ENCODE measurements at places on chromosomes 7 and 10.

- DNase-seq = no peak
These were observed 95.0 kb downstream of the DGKB start for GRCh38 chr7:14807507-14807906.

DNA sequence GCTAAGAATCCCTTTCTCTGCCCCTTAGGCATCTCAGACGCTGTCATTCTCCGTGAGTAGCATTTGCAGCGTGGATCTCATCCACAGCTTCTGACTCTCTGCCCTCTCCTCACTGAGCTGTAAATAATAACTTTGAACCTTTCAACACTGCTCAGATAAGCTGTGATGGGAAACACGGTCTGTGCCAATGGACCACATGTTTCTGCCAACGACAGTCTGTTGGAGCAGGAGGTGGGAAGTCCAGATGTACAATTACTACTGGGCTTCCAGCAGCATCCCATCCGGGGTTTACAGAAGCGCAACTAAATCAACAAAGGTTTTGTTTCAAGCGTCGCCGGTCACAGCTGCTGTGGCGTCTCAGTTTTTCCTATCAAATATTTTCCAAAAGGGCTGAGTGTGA lies 1110.6 kb downstream of the TYW1 start:
- no peak for DNase-seq

DNA sequence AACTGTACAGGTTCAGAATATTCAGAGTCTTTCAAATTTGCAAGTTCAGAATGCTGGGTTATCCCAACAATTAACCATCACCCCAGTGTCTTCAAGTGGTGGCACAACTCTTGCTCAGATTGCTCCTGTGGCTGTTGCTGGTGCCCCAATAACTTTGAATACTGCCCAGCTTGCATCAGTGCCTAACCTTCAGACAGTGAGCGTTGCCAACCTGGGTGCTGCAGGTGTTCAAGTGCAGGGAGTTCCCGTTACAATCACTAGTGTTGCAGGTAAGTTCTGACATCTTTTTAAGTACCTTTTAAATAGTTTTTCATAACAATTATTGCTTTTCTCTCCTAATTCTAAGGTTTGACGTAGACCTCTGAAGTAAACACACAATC lies 2.7 kb downstream of the SP4 start:
- DNase-seq = no peak

DNA sequence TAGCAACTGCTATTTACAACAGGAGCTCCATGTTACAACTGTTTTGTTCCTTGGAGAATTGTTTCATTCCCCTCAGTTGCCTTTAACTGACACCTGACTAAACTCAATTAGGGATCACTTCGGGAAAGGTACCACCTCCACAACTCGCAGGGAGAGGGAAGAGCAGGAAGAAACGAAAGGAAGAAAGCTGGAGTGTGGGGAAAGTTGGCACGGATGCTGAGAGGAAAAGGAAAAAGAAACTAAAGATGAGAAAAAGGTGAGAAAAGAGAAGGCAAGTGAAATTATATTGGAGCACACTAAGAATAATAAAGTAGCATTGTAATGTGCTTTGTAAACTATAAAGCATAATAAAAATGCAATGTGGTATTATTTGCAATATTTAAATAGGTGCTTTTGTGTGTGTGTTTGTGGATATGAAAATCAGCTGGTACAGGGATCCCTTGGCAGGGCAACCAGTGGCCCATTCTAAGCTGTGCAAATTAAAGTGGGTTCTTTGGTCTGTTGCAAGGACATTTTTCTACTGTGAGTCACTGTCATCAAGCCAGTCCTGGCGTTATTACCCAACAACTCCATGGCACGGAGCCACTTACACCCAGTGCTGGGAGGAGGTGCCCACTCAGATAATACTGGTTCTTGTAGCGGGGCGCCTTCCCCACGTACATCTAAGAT lies 45.9 kb downstream of the HIPK2 start:
- DNase-seq = peak; percentile 53

DNA sequence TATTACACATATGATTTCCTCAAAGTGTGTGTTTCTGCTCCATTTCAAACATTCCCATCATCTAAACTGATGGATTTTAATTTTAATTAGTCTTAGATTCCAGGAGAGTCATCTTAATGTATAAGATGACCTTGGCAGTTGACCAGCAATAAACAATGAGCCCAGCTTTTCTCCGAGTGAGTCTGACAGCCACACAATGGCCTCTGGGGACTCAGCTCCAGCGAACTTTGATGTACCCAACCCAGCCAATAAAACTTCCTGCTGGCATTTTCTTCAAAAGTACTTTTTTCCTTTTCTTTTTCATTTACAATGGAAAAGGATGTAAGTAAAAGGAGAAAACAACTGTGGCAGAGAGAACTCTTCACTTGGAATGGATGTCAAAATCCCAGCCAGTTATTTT lies 139.1 kb upstream of the CTBP2 start:
- DNase-seq = no peak

DNA sequence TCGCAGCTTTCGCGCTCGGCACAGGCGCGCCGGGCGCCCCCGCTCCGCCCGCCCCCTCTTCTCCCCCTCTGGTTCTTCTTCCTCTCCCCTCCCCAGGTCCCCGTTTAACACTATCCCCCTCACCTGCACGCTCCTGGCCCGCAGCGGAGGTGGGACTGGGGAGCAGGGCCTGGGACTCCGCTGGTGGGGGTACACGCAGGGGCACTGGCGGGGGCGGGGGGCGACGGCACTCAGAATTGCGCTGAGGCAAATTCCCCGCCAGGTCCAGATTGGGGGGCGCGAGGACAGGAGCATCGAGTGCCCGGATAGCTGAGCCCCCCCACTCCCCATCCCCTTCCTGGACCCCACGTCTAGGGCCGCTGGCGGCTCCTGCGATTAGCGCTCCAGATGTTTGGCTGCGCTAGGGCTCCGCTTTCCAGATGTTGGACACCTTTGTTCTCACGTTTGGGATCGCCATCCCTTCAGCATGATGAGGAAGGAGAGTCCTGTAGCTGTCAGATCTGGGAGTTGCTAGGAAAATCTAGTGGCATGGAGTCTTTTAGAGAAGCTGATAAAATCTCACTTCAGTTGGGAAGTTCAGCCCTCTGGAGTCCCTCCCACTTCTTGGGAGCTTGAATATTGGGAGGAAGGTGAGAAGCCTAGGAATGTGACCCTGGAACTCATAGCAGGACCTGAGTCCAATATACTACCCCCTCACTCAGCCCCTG lies 31.4 kb upstream of the PAX2 start:
- no peak for DNase-seq

DNA sequence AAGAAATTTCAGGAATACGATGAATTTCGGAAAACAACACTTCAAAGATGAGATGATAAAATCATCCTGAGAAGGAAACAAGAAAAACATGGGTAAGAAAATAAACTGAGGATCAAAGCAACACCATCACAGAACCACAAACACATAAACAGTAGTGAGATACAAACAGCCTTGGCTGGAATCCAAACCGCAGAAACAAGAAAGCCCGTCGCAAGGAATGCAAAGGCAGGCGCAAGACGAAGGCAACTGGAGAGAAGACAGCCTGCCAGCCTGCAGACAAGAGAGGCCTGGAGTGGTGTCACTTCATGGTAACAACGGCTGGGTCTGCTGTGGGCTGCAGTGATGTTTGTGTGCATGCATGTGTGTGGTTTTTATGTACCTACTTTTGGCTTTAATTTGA lies 61.8 kb upstream of the DRGX start:
- DNase-seq = no peak

GRCh38 chr7:129134356-129134987 lies 10.0 kb upstream of the TSPAN33 start:
- no peak for DNase-seq

DNA sequence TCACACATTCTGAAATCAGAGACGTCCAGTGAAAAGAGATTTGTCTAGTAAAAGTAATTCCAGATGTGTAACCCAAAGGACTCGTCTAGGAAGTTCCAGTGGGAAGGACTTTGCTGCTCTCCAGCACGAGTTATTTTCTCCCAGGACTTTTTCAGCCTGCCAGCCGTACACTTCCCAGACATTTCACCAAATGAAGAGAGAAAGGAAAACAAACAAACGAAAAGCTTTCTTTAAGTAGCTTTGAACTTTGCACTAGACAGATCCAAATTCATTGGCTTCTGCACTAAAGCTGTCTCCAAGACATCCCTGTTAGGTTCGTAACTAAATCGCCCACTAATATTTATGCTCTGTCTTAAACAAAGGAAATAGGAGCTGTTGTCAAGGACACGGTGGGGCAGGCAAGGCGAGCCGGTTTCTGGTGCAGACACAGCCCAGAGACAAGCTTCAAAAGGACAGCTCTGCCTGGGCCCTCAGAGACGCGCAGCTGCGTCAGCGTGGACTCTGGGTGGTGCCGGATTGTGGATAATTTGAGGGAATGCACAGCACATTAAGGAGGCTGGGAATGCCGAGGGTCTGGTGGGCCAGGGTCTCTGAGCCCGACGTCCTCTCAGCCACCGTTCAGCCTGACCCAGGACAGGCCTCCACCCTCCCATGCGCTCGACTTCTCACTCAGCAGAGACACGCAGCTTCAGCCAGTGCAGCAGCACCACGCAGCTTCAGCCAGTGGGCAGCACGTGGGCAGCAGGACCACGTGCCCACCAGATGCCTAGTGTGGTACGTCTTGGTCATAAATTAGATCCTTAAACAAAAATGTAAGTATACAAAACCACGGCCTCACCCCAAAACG lies 64.1 kb upstream of the INSIG1 start:
- peak; percentile 70 for DNase-seq

DNA sequence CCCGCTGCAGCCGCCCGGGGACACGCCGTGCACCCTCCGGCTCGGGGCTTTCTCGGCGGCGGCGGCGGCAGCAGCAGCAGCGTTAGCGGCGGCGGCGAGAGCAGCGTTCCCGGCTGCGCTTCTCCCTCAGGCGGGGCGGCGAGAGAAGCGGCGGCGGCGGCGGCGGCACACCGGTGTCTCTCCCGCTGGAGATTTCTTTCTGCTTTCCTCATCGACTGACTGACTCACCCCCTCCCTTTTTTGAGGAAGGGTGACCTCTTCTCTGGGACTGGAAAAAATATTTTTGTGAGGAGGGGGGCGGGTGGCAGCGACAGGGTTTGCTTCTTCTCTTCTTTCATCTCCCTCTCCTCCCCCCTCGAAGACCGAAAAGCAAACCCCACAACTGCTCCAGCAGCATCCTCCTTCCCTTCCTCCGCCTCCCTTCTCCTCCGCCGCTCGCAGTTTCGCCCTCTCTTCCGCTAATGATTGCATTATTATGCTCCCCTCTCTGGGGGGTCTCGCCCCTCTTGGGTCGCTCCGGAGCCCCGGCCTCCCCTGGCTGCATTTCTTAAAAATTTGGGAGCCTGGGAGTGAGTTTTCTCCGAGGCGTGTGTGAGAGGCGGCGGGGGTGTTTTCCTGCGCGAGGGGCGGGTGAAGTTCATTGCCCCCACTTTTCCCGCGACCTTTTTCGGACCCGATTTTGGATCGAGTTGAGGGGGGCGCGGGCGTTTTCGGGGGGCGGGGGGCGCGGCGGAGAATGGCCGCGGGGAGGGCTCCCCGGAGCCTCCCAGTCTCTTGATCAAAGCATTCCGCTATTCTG lies 411 bp downstream of the AUTS2 start:
- no peak for DNase-seq

DNA sequence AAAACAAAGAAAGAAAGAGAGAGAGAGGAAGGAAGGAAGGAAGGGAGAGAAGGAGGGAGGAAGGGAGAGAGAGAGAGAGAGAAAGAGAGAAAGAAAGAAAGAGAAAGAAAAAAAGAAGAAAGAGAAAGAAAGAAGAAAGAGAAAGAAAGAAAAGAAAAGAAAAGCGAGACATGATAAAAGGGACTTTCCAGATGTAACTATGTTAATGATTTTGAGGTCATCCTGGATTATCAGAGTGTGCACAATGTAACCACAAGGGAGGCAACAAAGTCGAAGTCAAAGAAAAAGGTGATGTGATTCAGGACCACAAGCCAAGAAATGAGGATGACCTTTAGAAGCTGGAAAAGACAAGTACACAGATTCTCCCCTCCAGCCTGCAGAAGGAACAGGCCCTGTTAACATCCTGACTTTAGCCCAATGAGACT lies 48.9 kb upstream of the PAX2 start:
- no peak for DNase-seq

- no peak for DNase-seq
These were observed 436.2 kb upstream of the IGFBP3 start for GRCh38 chr7:46357290-46357689.

GRCh38 chr10:26479766-26480492 lies 41.8 kb downstream of the APBB1IP start:
- no peak for DNase-seq

DNA sequence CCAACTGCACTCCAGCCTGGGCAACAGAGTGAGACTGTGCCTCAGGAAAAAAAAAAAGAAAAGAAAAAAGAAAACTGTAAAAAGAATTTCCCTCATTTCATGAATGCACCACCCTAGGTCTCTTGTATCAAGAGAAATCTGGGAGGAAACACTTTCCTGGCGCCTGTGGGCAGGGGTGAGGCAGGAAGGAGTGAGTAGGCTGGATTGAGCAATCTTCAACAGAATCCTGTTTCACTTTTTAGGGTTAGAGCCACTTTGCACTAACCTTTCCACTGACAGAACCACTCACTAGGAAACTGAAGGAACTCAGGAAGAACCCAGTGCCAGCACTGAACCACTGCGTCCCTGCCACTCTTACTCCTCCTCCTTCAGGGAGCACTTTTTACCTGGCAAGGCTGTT lies 282.1 kb downstream of the CCDC3 start:
- DNase-seq = no peak

- DNase-seq = no peak
These were observed 62.5 kb downstream of the ABCB4 start for GRCh38 chr7:87413029-87413428.

DNA sequence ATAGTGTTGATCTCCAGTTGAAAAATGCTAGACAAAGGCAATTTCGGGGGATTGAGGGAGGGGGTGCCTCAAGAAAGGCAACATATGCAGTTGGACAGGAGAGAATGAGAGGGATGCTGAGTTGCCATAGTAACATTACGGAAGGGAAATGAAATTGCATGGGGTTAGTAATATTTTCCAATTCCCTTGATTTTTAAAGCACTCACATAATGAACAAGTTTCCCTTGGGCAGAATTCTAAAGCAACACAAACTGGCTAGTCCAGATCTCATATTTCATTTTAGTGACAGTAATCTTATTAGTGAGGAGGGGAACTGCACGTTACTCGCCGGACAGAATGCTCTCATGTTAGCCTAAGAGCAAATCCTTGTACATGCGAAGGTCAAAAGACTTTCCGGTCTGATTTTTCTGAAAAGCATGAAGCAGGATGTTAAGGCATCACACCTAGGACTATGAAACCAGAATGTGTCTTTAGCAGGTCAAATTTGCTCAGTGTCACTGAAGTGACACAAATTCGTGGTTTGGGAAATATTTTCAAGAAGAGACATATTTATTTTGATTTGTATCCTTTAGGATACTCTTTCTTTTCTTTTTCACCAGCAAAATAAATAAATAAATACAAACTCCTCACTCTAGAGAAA lies 165.5 kb downstream of the ANK3 start:
- DNase-seq = no peak

GRCh38 chr7:112334366-112334765 lies 115.9 kb upstream of the IFRD1 start:
- DNase-seq = no peak

All from posterior cingulate gyrus (tissue), 11 donors.